Thoracic aorta (tissue), 2 donors: ENCODE measurements at places on chromosomes 16 and 17. TPM values are rescaled to one million over a fixed set of nuclear protein-coding genes. Genes with fewer than 3 reads are reported as not detected.

GRCh38 chr16:734208-734980 lies 6.4 kb downstream of the CIAO3 start:
- no peaks in the 10 kb centered on the region for H3K4me1 ChIP-seq
- H3K36me3 ChIP-seq = peaks cover 40% of the 10 kb centered on the region
- no peak overlapping the region for H3K4me3 ChIP-seq

GRCh38 chr17:81365601-81366585 lies 29.4 kb upstream of the BAHCC1 start:
- peak overlapping the region; percentile 59 for H3K27ac ChIP-seq
- peaks cover 20% of the 10 kb centered on the region for H3K4me1 ChIP-seq
- no peaks in the 10 kb centered on the region for H3K36me3 ChIP-seq
- peak overlapping the region; percentile 61 for H3K4me3 ChIP-seq
- DNase-seq = no peak

Gene EXOC3L1
- total RNA-seq = 0.68 TPM

- DNase-seq = no peak
- H3K4me3 ChIP-seq = no peak overlapping the region
Measured at GRCh38 chr17:5902181-5903140, 167.7 kb upstream of the WSCD1 start.

DNA sequence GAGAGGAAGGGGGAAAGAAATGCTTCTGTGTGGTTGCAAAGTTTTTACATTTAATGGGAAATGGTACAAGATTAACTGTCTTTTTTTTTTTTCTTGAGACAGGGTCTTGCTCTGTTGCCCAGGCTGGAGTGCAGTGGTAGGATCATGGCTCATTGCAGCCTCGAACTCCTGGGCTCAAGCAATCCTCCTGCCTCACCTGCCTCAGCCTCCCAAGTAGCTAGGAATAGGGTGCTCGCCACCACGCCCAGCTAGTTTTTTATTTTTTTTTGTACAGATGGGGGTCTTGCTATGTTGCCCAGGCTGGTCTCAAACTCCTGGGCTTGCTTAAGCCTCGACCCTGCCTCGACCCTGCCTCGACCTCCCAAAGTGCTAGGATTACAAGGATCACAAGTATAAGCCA lies 3.8 kb upstream of the ROGDI start:
- no peak overlapping the region for H3K27ac ChIP-seq
- H3K27me3 ChIP-seq = no peaks in the 10 kb centered on the region

- no peak overlapping the region for H3K27ac ChIP-seq
- H3K4me3 ChIP-seq = no peak overlapping the region
- no peaks in the 10 kb centered on the region for H3K36me3 ChIP-seq
- H3K4me1 ChIP-seq = peaks cover 16% of the 10 kb centered on the region
Measured at GRCh38 chr17:75864448-75864871, 9.3 kb upstream of the WBP2 start.

GRCh38 chr17:79388556-79389295 lies 222.1 kb downstream of the RBFOX3 start:
- no peak for DNase-seq
- no peaks in the 10 kb centered on the region for H3K27me3 ChIP-seq
- no peak overlapping the region for H3K27ac ChIP-seq
- no peak overlapping the region for H3K4me3 ChIP-seq
- no peaks in the 10 kb centered on the region for H3K36me3 ChIP-seq

DNA sequence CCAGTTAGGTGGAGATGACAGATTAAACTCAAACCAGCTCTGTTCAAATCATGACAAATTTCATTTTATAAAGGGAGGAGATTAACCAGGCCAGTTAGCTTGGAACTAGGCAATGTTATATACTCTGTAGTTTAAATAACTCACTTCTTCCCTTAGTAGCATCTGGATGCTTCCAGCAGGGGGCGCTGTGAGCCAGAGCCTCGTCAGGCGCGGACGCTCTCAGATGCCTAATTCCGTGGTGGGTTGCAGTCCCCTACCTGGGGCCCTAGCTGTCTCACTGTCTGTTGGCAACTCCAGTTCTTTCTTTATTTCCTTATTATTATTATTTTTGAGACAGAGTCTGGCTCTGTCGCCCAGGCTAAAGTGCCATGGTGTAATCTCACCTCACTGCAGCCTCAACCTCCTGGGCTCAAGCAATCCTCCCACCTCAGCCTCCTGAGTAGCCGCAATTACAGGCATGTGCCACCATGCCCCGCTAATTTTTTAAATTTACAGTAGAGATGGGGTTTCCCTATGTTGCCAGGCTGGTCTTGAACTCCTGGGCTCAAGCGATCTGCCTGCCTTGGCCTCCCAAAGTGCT lies 17.3 kb upstream of the WFDC1 start:
- no peak overlapping the region for H3K27ac ChIP-seq
- no peaks in the 10 kb centered on the region for H3K36me3 ChIP-seq
- no peak overlapping the region for H3K4me3 ChIP-seq
- no peak for DNase-seq
- no peaks in the 10 kb centered on the region for H3K27me3 ChIP-seq
- no peaks in the 10 kb centered on the region for H3K4me1 ChIP-seq

- no peak overlapping the region for H3K27ac ChIP-seq
- H3K4me1 ChIP-seq = no peaks in the 10 kb centered on the region
- peaks cover 31% of the 10 kb centered on the region for H3K36me3 ChIP-seq
Measured at GRCh38 chr16:89123831-89124100, 30.1 kb downstream of the ACSF3 start.

DNA sequence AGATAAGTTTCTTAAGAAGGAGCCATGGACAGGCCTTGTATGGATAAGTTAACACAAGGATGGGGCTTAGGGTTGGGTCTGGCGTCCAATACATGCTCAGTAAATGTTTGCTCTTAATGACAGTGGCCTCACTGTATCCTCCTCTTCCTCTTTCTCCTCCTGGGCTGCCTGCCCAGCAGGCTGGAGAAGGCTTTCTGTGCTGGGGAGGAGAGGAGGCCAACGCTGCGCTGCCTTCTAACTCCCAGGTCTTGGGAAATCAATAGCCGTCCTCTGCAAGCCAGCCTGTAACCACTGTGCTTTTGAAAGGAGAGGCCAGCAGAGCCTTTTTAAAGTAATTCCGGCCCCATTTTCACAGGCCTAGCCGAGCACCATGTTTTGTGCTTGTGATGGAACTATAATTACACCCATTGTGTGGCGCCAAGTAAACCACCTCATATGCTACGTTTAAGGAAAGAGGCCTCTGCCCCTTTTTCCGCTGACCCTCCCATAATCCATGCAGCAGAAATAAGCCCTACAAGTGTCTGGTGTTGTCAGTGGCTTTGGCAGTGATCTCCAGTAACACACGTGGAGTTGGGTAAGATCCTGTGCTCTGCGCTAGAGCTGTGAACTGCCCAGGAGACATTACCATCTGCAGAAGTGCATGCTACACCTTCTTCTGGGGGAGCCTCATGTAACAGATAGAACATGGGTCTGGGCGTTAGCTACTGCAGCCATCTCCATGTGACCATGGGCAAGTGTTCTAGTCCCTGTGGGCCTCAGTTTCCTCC lies 368.2 kb downstream of the SNX29 start:
- H3K4me3 ChIP-seq = no peak overlapping the region

Gene NPIPB9
- 8.4 TPM for total RNA-seq

- no peaks in the 10 kb centered on the region for H3K27me3 ChIP-seq
- H3K36me3 ChIP-seq = no peaks in the 10 kb centered on the region
- no peaks in the 10 kb centered on the region for H3K4me1 ChIP-seq
Measured at GRCh38 chr17:11182430-11182829, 58.6 kb upstream of the SHISA6 start.

- no peak for DNase-seq
- H3K4me3 ChIP-seq = no peak overlapping the region
- no peak overlapping the region for H3K27ac ChIP-seq
Measured at GRCh38 chr16:21145738-21146137, 4.9 kb downstream of the DNAH3 start.

GRCh38 chr16:2715966-2716885 lies 3.8 kb downstream of the PRSS27 start:
- no peaks in the 10 kb centered on the region for H3K36me3 ChIP-seq
- H3K27ac ChIP-seq = no peak overlapping the region
- no peaks in the 10 kb centered on the region for H3K4me1 ChIP-seq
- no peak for DNase-seq
- no peak overlapping the region for H3K4me3 ChIP-seq
- no peaks in the 10 kb centered on the region for H3K27me3 ChIP-seq

- no peaks in the 10 kb centered on the region for H3K27me3 ChIP-seq
- no peaks in the 10 kb centered on the region for H3K36me3 ChIP-seq
- no peak overlapping the region for H3K27ac ChIP-seq
- no peaks in the 10 kb centered on the region for H3K4me1 ChIP-seq
Measured at GRCh38 chr17:81967533-81968395, 6.8 kb upstream of the NOTUM start.

- H3K27me3 ChIP-seq = no peaks in the 10 kb centered on the region
- no peak overlapping the region for H3K4me3 ChIP-seq
- H3K36me3 ChIP-seq = no peaks in the 10 kb centered on the region
Measured at GRCh38 chr16:51922476-51922875, 624.5 kb downstream of the TOX3 start.

Gene DHX58
- 13.7 TPM for total RNA-seq

GRCh38 chr16:84207251-84207650 lies 16.3 kb downstream of the ADAD2 start:
- no peaks in the 10 kb centered on the region for H3K27me3 ChIP-seq
- no peaks in the 10 kb centered on the region for H3K36me3 ChIP-seq
- no peak for DNase-seq
- no peak overlapping the region for H3K4me3 ChIP-seq
- H3K27ac ChIP-seq = no peak overlapping the region

Gene KRT27
- total RNA-seq = not detected
